ENCODE measurements at places on chromosomes 2 and 18.

- no peaks in the 10 kb centered on the region for H3K36me3 ChIP-seq
- H3K27ac ChIP-seq: no peak overlapping the region
- DNase-seq: peak; percentile 26
- no peaks in the 10 kb centered on the region for H3K4me1 ChIP-seq
- no peak overlapping the region for H3K4me3 ChIP-seq
Observed at GRCh38 chr18:2244641-2245040, 326.7 kb downstream of the METTL4 start.

DNA sequence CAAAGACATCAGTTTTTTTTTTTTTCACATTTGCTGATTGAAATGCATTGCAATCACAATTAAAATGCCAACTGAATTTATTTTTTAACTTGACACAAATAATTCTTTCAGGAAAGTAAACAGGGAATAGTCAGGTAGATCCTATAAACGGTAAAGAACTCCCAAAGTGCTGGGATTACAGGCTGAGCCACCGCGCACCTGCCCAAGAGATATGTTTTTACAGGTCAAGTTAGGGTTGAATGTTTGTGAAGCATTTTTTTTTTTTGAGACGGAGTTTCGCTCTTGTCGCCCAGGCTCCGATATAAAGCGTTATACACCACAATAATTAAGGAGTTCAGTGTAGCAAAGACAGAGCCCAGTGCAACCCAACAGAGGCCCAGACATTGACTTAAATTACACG lies 15.1 kb downstream of the ITM2C start:
- H3K27ac ChIP-seq: no peak overlapping the region
- H3K4me3 ChIP-seq: no peak overlapping the region
- DNase-seq: no peak
- peaks cover 2% of the 10 kb centered on the region for H3K4me1 ChIP-seq

- no peaks in the 10 kb centered on the region for H3K36me3 ChIP-seq
- no peak overlapping the region for H3K27ac ChIP-seq
- H3K4me3 ChIP-seq: no peak overlapping the region
- no peaks in the 10 kb centered on the region for H3K4me1 ChIP-seq
Observed at GRCh38 chr18:64488698-64489097, 339.8 kb upstream of the LINC00305 start.

GRCh38 chr2:189150033-189150432 lies 29.5 kb downstream of the COL5A2 start:
- no peaks in the 10 kb centered on the region for H3K27me3 ChIP-seq
- no peak overlapping the region for H3K27ac ChIP-seq
- no peaks in the 10 kb centered on the region for H3K4me1 ChIP-seq
- no peak overlapping the region for H3K4me3 ChIP-seq
- no peak for DNase-seq

DNA sequence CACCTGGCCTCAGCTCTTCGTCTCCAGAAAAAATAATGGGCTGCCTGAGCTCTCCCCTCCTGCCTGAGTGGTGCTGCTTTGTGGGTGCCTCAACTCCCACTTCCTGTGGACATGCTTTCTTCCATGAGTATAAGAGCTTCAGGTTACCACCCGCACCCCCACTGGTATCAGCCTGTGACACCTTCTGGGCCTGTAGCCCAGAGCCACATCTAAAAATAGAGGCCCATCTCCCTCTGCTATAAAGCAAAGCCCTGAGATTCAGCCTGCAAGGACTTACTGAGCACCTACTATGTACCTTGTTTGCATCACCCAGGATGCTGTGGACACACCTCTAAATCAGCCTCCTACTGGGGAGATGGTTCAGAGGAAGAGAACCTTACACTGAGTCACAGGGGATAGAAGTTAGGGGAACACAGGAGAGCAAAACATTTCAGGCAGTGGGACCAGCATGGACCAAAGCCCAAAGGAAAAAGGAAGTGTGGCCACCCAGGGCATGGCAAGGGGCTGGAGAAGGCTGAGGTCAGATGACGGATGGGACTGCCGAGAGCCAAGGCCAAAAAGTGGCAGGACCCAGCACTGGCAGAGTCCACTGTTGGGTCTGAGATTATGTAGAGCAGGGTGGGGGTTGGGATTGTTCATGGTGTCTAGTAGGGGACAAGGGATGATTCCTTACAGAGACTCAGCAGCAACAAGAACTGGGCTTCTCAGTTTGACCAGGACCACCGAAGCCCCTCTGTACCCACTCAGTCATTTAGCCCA lies 123.7 kb upstream of the PPP1CB start:
- H3K36me3 ChIP-seq: no peaks in the 10 kb centered on the region
- H3K4me3 ChIP-seq: no peak overlapping the region
- peaks cover 4% of the 10 kb centered on the region for H3K27me3 ChIP-seq
- H3K27ac ChIP-seq: no peak overlapping the region
- peaks cover 4% of the 10 kb centered on the region for H3K4me1 ChIP-seq
- no peak for DNase-seq

GRCh38 chr18:48084041-48084757 lies 153.7 kb upstream of the SMAD2 start:
- no peaks in the 10 kb centered on the region for H3K36me3 ChIP-seq
- no peak overlapping the region for H3K27ac ChIP-seq
- H3K4me3 ChIP-seq: no peak overlapping the region
- DNase-seq: no peak
- no peaks in the 10 kb centered on the region for H3K4me1 ChIP-seq
- H3K27me3 ChIP-seq: no peaks in the 10 kb centered on the region

DNA sequence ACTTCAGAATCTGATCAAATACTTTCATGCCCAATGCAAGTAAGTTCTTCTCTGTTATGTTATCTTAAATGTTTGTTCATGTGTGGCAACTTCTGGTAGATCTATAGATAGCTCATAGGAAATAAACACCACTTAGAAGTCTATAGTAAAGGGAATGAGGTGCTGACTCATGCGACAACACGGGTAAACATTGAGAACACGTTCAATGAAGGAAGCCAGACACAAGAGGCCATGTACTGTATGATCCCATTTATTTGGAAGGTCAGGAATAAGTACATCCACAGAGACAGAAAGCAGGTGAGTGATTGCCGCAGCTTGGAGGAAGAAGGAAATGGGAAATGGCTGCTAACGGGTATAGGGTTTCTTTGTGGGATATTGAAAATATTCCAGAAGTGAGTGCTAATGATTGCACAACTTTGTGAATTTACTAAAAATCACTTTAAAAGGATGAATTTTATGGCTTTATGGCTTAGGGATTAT lies 95.4 kb downstream of the ITGB1BP1 start:
- no peaks in the 10 kb centered on the region for H3K27me3 ChIP-seq
- DNase-seq: no peak
- H3K27ac ChIP-seq: no peak overlapping the region
- H3K4me1 ChIP-seq: peaks cover 10% of the 10 kb centered on the region

- DNase-seq: no peak
- H3K4me1 ChIP-seq: no peaks in the 10 kb centered on the region
- no peaks in the 10 kb centered on the region for H3K36me3 ChIP-seq
- H3K27ac ChIP-seq: no peak overlapping the region
Observed at GRCh38 chr2:151042964-151043363, 218.7 kb downstream of the RBM43 start.

- H3K4me1 ChIP-seq: peaks cover 14% of the 10 kb centered on the region
- DNase-seq: no peak
- H3K36me3 ChIP-seq: no peaks in the 10 kb centered on the region
- H3K4me3 ChIP-seq: no peak overlapping the region
Observed at GRCh38 chr2:11697103-11697871, 27.3 kb upstream of the NTSR2 start.

DNA sequence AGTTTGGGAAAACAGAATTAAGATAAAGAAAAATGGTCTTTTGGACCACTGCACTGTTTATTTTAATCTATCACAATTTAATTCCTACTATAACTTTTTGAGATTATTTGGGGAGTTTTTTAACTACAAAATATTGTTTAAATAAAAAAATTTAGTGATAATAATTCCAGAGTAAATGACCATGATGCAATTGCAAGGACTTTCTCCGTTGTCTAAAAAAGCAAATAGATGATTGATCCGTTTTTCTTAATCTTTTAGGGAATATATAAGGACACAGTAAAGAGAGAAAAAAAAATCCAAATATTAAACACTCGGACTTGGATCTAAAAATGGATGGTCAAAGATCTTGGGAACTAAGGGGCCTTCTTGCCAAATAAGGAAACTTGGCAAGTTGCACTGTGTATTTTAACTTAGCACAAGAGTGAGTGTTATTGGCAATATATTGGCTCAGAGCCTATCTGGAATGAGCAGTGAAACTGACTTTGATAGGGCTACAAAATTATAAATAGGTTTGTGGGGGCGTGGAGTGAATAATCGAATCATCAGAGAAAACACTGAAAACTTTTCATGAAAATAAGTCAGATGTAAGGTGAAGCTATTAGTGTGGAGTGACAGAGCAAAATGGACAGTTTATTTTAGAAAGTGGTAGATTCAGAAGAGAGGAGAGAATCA lies 2.0 kb downstream of the MAP3K20 start:
- H3K27me3 ChIP-seq: no peaks in the 10 kb centered on the region
- H3K4me1 ChIP-seq: peaks cover 17% of the 10 kb centered on the region
- DNase-seq: no peak

DNA sequence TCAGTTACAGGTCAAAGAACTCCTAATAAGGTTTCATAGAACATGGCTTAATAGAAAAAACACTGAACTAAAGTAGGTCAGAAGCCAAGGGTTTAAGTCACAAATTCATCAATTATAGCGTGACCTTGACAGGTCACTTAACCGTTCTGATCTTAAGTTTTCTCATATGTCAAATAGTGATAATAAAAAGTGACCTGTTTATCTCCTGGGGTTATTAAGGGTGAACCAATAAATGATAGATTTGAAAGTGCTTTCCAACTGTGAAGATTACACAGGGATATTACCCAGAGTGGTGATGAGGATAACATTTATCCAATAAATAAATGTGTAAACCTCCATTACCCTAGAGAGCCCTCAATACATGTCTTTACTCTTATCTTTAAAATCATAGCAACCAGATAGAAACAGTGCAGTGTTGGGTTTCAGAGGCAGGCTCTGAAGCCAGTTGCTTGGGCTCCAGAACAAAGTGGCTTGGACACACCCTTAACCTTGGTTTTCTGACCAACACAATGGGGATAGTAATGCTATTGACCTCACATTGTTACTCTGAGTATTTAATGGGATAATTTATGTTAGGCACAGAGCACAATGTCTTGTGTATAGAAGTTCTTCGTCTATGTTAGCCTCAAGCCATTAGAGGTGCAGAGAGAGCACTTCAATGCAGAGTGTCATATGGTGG lies 48.6 kb downstream of the KLHL14 start:
- no peak overlapping the region for H3K27ac ChIP-seq
- H3K4me1 ChIP-seq: no peaks in the 10 kb centered on the region
- DNase-seq: no peak

DNA sequence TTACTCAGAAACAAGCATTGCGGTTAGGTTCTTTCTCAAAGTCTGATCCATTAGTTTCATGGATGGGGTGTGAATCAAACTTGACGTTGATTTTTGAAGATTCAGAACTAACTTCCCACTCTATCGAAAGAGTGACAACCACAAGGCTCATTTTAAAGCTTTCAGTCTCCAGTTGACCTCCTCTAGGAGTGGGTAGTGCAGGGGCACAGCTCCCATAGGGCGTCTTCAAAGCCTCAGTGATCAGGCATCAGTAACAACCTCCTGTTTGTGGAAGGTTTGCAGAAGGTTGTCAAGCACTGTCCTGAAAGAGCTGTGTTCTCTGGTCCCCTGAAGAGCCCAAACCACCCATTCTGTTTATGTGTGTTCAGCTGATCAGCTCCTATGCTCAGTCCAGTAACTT lies 10.2 kb downstream of the MTCL1 start:
- no peak for DNase-seq
- no peaks in the 10 kb centered on the region for H3K4me1 ChIP-seq
- H3K27me3 ChIP-seq: no peaks in the 10 kb centered on the region
- H3K27ac ChIP-seq: no peak overlapping the region

DNA sequence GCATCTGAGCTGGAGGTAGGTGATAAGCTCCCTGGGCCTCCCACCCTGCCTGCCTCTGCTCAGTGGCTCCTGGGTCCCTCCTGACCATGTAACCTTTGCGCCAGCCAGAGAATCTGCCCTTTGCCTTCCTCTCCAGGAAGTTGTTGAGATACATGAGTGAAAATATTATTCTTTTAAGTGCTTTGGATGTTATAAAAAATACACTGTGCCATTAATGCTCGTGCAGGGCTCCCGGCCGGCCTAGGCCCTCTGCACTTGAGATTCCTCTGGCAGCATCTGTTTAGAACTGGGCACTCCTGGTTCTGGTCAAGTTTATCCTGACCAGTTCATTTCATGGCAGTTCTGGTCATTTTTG lies 18.8 kb downstream of the AGAP1 start:
- no peak for DNase-seq
- 0 out of 3 replicates have a peak, but pooled peaks cover 2% of the 10 kb centered on the region for H3K4me1 ChIP-seq
- H3K4me3 ChIP-seq: no peak overlapping the region
- no peaks in the 10 kb centered on the region for H3K27me3 ChIP-seq
- H3K27ac ChIP-seq: no peak overlapping the region
- H3K36me3 ChIP-seq: no peaks in the 10 kb centered on the region

DNA sequence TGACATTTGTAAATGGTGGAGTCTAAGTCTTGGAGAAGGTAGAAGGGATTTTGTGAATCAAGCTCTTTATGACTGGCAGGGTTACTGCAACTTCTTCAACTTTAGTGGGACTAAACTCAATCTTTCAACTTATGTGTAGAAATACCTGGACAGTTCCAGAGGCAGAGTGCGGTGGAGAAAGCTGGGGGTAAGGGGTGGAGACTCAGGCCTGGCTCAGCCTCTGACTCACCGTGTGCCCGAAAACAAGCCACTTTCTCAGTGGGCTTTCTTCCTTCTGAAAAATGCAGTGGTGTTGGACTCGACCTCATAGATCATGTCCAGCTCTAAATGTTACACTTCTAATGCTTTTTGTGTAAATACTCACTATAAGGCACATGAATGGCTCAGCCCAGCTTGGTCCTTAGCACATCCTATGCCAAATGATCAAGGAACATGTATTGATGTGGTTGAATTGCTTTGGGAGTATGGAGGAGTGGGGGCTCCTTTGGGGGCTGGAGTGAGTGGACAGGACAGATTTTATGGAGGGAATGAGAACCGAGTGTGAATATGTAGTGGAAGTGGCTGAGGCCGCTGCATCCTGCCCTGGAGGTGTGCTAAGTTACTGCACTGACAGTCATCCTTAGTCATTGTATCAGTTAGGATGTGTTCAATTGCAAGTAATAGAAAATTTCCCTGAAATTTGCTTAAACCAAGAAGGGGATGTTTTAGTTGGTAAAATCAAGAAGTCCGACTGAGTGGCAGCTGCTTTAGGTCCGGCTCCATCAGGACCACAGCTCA lies 32.2 kb upstream of the IGFBP5 start:
- H3K27me3 ChIP-seq: no peaks in the 10 kb centered on the region
- no peak overlapping the region for H3K4me3 ChIP-seq
- DNase-seq: no peak
- no peaks in the 10 kb centered on the region for H3K4me1 ChIP-seq
- no peak overlapping the region for H3K27ac ChIP-seq

DNA sequence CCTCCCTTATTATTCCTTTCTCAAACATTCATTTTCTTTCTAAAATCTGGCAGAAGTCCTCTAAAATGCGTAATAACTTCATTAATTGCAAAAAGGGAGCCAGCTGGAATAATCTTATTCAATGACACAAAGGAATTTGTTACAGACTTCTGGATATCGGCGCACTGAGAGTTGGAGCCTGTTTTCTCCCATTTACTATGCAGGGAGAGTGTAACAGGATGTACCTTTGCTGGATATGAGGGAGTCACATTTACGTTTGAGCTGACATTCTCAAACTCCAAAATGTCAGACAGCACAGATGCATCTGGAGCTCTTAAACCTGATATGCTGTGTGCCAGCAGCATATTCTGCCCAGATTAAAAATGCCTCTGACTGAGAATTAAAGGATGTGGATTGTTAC lies 275.3 kb downstream of the TMX3 start:
- no peak overlapping the region for H3K27ac ChIP-seq
- DNase-seq: no peak
- no peaks in the 10 kb centered on the region for H3K27me3 ChIP-seq
- H3K36me3 ChIP-seq: no peaks in the 10 kb centered on the region
